Stimulated activated CD8-positive, alpha-beta memory T cell treated with anti-CD3 and anti-CD28 coated beads, Interleukin-4, amount 100 ng/mL, for 1 hour (primary cell): ENCODE measurements at places on chromosomes 1 and 21.

DNA sequence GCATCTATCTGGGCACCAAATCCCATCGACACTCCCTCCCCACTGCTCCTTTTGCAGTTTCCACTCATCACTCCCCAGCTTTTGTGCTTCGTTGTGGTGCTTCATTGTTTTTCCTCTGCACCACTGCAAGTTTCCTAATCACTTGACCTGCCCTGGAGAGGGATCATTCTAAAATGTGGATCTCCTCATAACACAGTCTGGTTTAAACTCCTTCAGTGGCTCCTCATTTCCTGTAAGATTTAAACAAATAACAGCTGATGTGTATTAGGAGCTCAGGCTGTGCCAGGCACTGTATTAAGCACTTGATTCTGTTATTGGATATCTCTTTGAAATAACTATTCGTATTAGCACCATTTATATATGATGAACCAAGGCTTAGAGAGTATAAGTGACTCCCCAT is 51.3 kb downstream of the MAP10 start:
- DNase-seq = no peak

- DNase-seq = no peak
Observed at GRCh38 chr1:116772648-116773045, 18.4 kb downstream of the CD2 start.

GRCh38 chr1:171919891-171920887 is 78.9 kb downstream of the DNM3 start:
- DNase-seq = no peak

DNA sequence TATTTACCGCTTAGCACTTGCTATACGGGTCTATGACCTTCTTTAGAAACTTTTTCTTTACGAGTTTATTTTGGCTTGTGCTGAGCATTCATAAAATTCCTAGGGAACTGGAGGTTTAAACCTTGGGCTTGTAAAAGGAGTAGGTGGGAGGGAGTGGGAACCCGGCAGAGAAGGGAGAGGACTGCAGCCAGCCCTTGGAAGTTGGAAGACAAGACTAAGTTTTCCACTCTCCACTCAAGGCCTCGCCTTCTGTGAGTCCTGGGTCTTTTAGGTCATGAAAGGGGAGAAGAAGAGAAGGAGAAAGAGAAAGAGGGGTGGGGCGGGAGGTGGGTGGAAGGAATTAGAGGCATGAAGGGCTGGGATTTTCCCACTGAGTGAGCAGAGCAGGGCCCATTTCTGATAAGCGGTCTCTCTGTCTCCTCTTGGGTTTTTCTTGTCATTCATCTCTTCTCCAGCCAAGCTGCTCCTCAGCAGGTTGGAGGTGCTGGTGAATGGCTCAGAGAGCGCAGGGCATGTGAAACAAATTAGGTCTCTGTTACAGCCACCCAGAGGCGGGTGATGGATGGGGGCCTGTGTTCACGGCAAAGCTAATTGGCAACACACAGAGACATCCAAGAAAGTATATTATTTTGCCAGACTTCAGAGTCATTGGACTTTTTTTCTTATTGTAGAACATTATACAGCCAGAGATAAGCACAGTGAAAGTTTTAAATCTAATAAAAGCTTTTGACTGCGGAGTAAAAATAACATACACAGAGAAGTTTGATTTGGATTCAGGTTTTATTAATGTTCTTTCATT is 247.3 kb downstream of the FOXD2 start:
- DNase-seq = no peak

DNA sequence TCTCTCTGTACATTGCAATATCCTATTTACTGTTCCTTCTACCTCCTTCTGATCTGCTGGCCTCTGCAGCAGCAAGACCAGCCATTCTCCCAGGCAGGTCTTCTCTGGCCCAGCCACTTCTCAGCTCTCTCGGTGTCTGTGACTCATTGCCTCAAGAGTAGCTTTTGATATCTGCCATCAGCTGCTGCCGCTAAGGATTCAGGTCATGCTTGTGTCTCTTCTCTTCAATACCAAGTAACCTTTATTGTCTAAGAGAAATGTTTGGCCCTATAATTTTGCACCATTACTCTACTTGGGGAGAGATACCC is 101.8 kb downstream of the TMEM53 start:
- DNase-seq = no peak

DNA sequence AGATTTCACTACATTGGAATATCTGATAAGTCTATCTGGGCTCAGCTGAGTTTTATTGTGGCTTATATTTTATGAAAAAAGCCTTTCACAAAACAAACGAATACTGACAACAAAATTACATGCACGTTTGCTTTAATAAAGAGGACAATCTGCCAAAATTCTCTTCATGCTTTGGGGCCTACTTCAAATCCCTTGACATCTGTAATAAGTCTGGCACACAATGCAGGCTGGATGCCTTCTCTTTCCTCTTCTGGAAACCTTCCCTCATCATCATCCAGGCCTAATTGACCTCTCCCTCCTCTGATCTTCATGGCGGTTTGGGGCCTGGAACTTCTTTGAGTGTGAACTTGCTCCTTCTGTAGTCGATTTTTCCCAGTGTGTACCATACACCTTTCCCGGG is 70.3 kb downstream of the MAP10 start:
- no peak for DNase-seq

- DNase-seq = no peak
Observed at GRCh38 chr1:109850194-109850593, 60.5 kb upstream of the CSF1 start.

DNA sequence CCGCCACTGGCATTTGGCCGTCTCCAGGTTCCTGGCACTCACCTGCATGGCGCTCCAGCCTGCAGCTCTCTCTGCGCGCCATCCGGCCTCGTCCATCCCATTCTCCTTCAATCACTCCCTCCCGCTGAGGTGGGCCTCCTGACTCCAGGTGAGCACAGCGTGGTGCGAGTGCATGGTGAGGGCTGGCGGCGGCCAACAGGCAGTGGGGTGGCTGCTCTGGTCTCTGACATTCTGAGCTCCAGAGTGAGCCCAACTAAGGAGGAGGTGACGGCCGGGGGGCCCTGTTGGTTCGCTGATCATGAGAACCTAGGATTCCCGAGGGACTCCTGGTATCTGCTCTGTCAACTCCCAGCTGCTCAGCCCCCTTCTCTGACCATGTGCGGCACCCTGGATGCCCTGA is 130.4 kb downstream of the AJAP1 start:
- no peak for DNase-seq

DNA sequence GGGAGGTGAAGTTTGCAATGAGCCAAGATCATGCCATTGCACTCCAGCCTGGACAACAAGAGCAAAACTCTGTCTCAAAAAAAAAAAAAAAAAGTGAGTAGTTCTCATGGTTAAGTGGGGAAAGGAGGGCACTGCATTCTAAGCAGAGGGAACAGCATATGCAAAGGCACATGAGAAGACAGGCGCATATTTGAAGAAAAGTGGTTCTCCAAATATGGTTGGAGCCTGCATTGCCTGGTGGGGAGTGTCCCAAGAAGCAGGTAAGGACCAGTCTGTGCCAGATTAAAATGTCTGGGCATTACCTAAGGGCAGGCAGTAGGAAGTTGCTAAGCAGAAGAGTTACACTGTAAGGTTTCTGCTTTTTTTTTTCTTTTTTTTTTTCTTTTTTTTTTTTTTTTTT is 2.5 kb upstream of the KPNA6 start:
- DNase-seq = no peak

GRCh38 chr1:77219166-77219887 is at the start of gene PIGK:
TSS of gene PIGK (minus strand) at chr1:77219430. CDS start at chr1:77219402, 28 bp downstream.
- peak; percentile 76 for DNase-seq

- no peak for DNase-seq
Observed at GRCh38 chr21:35615325-35615724, 445.0 kb downstream of the SETD4 start.

GRCh38 chr1:214004014-214004413 is 16.2 kb downstream of the PROX1 start:
- DNase-seq = no peak

- no peak for DNase-seq
Observed at GRCh38 chr1:65166572-65167305, 18.7 kb downstream of the AK4 start.

DNA sequence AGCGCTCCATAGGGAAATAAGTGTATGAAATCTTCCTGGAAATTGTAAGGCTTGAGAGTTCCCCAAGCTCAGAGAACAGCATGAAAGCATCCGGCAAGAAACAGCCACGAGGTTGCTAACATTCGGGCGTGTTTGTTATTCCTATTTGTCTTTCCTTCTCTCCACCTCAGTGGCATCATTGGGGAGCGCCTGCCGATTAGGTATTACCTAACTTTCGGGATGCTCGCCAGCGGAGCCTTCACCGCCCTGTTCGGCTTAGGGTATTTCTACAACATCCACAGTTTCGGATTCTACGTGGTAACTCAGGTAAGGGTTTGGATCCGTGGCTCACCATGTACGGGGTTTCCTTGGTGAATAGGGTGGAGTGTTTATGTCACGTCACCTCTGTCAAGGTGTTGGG is 25.7 kb downstream of the SLC37A1 start:
- no peak for DNase-seq

DNA sequence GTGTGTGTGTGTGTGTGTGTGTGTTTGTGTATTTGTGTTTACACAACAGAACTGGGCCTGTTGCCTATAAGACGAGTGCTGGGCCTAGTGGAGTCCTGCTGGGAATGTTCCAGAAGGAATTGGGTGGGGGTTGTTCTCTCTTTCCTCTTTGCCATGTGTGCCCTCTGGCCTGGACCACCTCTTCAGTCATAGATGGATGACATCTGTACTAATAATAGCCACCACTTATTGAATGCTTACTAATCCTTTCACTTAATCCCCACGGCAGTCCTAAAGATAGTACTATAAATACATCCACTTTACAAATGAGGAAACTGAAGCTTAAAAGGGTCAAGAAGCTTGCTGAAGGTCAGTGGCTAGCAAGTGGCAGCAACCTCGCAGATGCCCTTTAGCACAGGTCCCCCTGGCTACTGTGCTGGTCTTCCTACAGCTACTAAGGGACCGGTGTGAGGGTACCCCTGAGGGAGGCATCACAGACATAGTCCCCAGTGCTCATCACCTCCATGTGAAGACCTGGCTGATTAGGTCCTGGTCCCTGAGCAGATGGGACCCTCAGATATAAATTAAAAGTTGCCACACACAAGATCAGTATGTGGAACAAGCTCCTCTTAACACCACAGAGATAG is 55.2 kb upstream of the KIF1B start:
- no peak for DNase-seq

GRCh38 chr1:30466026-30466425 is 257.4 kb downstream of the MATN1 start:
- no peak for DNase-seq

DNA sequence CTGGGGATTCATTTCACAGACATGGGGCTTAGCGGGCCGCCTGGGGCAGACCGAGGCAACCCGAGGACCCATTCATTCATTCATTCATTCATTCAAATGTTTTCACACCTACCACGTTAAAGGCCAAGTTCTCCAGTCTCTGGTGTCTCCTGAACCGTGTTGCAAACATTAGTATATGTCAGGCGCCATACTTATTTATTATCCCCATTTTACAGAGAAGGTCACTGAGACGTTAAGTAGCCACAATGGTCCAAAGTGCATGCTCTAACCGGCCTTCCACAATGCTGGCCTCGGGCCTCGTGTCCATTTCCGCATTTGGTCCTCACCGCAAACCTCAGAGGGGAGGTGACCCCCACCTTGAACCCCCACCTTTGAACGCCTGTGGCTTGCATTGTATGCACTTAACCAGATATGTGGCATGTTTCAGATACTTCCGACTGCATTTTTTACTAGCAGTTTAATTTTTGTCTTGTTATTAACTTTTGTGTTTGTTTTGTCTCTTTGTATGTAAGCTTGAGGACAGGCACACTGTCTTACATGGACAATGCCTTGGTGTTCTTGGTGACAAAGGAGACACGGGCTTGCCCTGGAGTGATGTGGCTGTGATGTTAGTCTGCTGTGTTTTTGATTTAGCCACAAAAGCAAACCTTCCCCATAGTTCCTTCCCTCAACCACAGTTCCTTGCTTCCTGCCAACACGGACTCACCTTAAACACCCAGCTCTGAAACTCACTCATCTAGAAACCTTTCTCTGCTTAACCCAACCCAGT is 1.2 kb upstream of the IFFO2 start:
- no peak for DNase-seq

GRCh38 chr1:26993237-26994019 is at the start of gene TRNP1:
TSS of gene TRNP1 (plus strand) at chr1:26993692. CDS start at chr1:26993787, 95 bp downstream.
- peak; percentile 16 for DNase-seq

- no peak for DNase-seq
Observed at GRCh38 chr1:174713796-174714195, 266.0 kb downstream of the GPR52 start.

DNA sequence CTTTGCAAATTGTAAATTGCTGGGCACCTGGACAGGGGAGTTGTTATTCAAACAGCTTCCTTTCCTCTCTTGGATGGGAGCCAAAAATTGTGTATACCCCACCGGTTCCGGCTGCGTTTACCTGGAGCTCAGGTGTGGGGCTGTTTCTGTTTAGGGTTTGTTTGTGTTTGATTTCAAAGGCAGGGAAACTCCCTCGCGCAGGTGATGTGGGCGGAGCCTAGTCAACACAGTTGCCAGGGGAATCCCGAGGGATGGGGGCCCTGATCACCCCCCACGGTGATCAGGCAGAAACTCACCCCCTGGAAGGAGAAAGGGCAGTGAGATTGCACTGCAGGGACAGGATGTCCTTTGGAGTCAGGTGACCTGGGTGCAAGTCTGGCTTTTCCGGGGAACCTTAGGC is 28.3 kb downstream of the CDCP2 start:
- DNase-seq = no peak

GRCh38 chr1:28176492-28177470 is at the start of gene PTAFR:
TSS of gene PTAFR (minus strand) at chr1:28176690. CDS start at chr1:28151021, 25,669 bp downstream.
- no peak for DNase-seq

DNA sequence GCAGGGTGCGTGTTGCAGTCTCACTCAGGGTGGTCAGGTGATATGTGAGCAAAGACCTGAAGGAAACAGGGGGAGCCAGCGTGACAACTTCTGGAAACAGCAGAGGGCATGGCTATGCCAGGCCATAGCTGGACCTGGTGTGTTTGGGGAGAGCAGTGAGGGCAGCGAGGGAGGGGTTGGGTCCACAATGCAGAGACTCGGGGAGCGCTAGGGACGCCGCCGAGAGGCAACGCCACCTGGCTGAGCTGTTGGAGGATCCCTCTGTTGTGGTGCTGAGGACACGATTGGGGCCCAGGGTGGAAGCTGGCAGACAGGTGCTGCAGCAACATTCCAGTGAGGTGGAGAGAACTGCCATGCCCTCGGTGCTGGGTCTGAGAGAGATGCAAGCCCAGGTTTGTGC is 26.6 kb upstream of the LSS start:
- DNase-seq = no peak
